RWPE2 (cell line): ENCODE measurements at places on chromosomes 5 and 9.
A peak's percentile ranks its signal among the peaks of the same experiment; 100 is the strongest.

GRCh38 chr9:86867804-86868313 is 79.4 kb downstream of the GAS1 start:
- DNase-seq: no peak

- no peak for DNase-seq
These were observed 5.3 kb downstream of the RALGDS start for GRCh38 chr9:133115604-133116345.

- no peak for DNase-seq
These were observed 103.1 kb upstream of the SMC2 start for GRCh38 chr9:103991001-103991400.

GRCh38 chr9:114001794-114002261 is 76.3 kb downstream of the AMBP start:
- peak; percentile 38 for DNase-seq

DNA sequence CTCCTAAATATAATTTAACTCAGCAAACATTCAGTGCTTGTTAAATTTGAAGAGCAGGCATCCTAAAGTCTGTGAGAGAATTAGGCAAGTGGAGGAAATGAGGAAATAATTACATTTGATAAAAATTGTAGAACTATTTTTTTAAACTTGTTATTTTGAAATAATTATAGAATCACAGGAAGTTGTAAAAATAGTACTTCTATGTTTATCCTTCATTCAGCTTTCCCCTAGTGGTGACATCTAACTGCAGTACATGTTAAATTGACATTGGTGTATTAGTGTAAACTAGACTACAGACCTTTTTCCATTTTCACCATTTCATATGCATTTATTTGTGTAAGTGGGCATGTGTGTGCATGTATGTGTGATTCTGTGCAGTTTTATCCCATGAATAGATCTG is 51.6 kb downstream of the F2RL2 start:
- DNase-seq: no peak

- DNase-seq: no peak
These were observed 30.6 kb downstream of the NKX2-5 start for GRCh38 chr5:173204185-173204979.

- no peak for DNase-seq
These were observed 100.4 kb downstream of the OSTF1 start for GRCh38 chr9:75188756-75189155.

DNA sequence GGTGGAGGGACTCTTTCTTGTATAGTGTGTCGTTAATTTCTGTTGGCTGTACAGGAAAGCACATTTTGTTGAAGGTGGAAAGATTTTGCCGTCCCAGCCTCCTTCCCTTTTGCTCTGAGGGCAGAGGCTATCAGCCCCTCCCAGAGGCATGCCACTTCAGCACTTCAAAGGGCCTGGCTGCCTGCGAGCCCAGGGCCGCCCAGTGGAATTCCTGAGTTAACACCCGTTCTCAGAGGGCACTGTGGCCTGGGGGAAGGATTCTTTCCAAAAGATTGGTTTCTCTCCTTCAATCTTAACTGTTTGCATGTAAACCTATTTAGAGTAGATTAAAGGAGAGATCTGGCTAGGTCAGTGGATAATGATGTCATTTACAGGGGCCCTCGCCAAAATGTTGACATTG is 238.6 kb downstream of the FANCC start:
- no peak for DNase-seq

GRCh38 chr5:169114466-169115065 is 186.4 kb downstream of the SLIT3 start:
- DNase-seq: no peak

- DNase-seq: no peak
These were observed 52.8 kb downstream of the ARL15 start for GRCh38 chr5:54257366-54258118.

DNA sequence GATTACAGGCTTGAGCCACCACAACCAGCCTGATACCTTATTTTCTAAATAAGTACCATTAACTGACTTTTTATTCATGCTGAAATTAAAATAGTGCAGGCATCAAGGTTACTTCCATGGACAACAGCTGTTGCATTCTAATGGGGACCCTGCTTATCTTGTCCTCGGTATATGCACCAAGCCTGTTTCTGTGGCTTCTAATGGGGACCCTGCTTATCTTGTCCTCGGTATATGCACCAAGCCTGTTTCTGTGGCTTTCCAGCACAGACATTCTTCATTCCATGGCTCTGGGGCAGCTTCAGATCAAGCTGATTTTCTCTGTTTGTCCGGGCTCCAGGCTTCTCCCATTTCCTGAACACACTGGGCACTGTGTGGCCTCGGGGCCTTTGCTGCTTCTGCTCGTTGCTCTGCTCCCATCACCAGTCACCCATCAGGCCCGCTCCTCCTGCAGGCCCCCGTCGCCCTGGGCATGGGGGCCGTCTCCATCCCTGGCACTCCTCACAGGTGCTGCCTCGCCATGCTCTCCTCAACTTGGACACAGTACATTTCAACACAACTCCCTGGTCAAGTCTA is 30.7 kb downstream of the ZNF354A start:
- no peak for DNase-seq

DNA sequence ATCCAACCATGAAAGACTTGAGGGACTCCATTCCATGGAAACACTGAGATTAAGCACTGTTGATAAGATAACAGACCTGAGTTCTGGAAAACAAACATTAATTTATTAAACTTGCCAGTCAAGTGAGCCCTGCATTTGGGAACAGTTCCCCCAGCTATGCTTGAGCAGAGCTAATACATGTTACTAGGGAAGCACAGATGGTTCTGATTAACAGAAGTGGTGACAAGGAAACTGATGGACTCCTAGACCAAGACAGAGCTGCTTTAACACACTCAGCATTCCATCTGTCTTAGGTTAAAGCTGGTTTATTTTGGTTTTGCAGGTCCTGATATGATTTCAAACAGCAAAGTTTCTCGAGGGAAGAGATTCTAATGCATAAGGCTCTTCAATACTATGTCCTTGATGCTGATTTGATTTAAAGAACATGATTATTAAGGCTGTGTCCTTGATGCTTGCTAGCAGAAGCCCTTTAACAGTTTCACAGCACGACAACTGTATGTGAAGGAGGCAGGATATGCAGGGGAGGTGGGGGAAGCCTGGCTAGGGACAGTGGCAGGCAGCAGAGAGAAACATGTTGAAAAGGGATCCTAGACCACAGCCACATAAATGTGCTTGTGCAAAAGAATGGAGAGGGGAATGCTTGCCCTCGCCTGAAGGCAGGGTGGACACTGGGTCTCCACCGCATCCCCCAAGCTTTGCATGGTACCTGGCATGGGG is 66.2 kb downstream of the ACTBL2 start:
- DNase-seq: no peak

DNA sequence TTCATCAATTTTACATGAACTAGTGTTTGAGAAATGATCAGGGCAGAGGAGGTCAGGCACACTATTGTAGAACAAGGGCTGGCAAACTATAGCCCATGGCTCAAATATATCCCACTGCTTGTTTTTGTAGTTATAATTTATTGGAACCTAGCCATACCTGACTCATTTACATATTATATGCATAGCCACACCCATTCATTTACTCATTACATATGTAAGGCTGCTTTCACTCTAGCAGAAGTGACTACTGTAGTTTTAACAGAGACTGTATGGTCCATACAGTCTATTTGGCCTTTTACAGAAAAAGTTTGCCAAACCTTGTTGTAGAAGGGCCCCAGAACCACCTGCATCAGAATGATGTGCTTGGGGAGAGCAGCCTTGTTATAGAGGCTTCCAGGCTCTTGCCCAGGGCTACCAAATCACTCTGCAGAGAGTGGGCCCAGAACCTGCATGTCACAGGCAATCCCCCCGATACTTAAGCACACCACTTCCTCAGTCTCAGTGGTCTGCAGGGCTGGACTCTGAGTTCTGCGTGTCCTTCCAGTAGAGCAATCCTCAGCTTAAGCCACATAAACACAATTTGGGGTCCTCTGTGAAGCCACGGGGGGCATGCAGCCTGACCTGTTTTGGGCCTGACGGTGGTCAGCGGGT is 6.7 kb downstream of the ANKS6 start:
- DNase-seq: no peak

DNA sequence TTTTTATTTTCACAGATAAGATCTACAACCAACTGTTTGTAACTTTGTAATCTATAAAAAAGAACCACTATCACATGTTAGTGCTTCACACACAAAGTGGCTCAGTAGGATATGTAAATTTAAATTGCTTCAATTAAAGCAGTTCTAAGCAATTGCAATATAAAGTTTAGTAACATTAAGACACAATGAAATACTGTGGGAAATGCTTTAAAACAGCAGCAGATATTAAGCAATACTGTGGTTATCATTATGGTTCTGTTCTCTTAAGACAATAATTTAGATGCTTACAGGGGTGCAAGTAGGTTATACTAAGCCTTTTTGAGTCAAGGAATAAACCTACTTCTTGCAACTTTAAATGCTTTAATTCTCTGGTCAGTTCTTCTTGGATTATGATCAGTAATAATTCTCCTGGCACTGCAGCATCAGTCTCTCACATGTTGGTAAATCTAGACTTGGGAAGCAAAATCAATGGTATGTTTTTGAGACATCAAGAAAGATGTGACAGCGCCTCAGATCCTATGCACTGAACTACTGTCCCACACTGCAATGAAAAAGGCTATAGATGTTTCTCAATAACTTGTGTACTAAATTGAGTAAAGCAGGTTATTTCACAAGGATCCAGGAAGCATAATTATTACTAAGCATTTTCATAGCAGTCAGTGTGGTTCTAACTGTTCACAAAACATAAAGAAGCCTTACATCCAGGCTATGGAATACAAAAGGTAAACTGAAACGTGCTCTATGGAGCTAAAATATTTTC is 338.7 kb upstream of the PDE4D start:
- no peak for DNase-seq

DNA sequence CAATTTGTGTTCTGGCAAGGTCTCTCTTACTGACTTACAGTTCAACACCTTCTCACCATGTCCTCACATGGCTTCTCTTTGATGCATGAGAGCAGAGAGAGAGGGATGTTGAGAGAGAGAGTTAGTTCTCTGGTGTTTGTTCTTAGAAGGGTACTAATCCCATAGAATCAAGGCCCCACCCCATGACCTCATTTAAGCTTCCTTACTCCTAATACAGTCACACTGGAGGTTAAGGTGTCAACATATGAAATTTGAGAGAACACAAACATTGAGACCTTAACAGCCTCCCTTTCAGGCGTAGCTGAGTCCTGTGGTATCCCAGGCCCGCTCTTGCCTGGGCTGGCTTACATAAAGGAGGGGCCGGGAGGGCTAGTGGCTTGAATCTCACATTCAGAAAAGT is 10.6 kb upstream of the SEMA6A start:
- DNase-seq: no peak

GRCh38 chr5:133883916-133884315 is 84.5 kb downstream of the C5orf15 start:
- DNase-seq: no peak

DNA sequence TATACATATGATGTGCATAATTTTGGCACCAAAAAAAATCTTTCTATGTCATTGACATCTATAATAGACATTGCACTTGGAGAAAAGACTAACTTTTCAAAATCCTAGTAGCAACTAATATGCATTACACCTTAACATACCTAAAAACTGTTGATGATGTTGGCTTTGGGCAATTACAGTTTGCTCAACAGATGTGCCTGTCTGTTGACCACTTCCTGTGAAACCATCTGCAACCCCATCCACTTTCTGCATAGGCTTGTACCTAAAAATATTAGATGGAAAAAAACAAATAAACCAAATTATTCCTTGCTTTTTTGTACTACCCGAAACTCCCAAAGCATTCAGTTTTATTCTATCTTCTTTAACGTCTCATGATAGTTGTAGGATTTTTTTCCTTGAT is 248.6 kb downstream of the RFX3 start:
- DNase-seq: no peak

DNA sequence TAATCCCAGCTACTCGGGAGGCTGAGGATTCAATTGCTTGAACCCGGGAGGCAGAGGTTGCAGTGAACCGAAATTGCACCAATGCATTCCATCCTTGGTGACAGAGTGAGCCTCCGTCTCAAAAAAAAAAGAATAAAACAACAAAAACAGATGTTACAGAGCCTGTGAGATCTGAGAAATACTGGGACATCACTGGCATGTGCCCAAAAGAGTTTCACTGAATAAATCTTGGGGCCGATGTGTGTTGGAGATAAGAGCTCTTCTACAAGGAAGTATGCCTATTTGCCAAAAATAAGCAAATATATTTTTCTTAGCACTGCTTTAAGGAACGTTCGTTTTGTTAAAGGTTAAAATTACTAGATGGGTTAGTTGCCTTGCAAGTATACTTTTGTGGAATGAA is 55.1 kb downstream of the KIAA1958 start:
- no peak for DNase-seq

DNA sequence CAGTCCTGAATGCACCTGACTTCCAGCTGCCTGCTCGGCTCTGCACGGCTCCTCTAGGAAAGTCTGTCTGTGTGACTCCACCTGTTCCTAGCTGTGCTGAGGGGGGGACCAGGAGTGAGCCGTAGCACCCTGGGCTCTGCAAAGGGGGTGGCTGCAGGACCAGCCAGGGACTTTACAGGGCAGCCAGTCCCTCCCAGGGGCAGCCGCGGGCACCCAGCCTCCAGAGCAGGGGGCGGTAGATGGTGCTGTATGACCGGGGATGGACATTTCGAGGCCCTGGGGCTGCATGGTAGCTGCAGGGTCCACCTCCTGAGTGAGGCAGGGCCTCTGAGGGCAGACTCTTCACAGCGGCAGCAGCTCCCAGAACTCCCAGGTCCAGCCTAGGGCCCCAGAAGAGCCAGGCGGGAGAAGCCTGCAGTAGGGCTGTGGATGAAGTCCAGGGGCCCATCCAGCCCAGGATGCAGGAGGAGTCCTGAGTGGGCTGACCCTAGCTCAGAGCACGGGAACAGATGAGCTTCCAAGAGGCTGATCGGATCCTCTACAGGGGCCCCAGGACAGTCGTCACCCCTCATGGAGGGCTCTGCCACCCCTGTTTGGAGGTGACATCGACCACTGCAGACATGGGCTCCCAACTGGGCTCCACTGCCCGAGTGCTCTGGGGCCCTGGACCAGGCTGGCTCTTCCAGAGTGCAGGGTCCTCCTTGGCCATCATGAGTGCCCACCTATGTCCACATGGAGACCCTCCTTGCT is 105.4 kb downstream of the ZNF354C start:
- peak; percentile 49 for DNase-seq

- DNase-seq: no peak
These were observed 22.3 kb downstream of the PJA2 start for GRCh38 chr5:109387408-109387974.

DNA sequence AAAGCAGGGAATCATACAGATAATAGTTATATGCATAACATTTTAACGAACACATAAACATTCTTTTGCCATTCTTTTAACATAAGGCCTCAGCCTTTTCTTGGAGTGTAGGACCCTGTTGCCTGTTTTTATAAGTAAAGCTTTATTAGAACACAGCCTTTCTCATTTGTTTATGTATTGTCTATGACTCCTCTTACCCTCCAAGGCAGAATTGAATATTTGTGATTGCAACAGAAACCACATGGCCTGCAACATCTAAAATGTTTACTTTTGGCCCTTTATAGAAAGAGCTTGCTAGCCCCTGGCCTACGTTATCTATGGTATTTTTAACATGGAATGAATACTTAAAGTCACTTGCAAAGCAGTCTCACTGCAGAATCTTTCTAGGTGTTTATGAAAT is 2.6 kb downstream of the SLC31A1 start:
- no peak for DNase-seq

- no peak for DNase-seq
These were observed 74.5 kb downstream of the C7 start for GRCh38 chr5:40983781-40984180.

GRCh38 chr5:169162407-169162806 is 138.5 kb downstream of the SLIT3 start:
- no peak for DNase-seq
